T47D (cell line): ENCODE measurements at places on chromosomes 12 and 14.

- DNase-seq = no peak
Observed at GRCh38 chr12:19412844-19413243, 26.4 kb upstream of the AEBP2 start.

DNA sequence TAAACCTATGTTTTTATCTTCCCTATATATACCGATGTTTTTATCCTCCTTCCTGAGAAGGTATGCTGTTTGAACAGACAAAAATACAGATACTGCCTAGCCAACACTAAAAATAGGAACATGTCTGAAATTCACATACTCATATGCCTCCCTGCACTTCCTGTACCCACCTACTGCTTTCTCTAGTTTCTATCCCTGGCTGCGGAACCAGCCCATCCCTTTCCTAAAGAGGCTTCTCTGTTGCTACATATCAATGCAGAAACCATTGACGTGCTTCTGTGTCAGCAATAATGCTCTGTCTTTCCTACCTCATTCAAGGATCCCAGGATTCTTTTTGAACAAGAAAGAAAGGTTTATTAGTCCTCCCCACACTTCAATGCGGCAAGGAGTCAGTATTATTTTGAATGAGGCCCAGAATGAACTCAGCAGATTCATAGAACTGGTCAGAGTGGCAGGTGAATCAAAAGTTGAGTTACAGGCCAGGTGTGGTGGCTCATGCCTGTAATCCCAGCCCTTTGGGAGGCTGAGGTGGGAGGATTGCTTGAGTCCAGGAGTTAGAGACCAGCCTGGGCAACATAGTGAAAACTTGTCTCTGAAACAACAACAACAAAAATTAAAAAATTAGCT is 67.8 kb upstream of the NAP1L1 start:
- no peak for DNase-seq

- no peak for DNase-seq
Observed at GRCh38 chr12:75716291-75717025, 205.0 kb upstream of the KRR1 start.

GRCh38 chr12:109947521-109947920 is 47.4 kb downstream of the TCHP start:
- no peak for DNase-seq

DNA sequence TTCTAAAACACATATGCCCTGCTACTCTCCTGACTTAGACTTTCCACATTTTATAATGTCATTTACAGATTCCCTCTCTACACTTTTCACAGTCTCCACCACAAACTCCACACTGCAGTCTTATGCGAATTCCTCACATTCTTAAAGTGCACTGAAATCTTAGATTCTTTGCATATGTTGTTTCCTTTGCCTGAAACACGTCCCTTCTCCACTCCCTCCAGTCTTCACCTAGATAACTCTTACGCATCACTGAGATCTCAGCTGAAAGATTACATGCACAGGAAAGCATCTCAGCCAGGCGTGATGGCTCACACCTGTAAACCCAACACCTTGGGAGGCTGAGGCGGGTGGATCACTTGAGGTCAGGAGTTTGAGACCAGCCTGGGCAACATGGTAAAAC is 3.8 kb upstream of the ARHGAP9 start:
- no peak for DNase-seq

- no peak for DNase-seq
Observed at GRCh38 chr14:83253870-83254269, 1720.2 kb upstream of the SEL1L start.

GRCh38 chr12:27523305-27523641 is 733 bp upstream of the PPFIBP1 start:
- DNase-seq = no peak

DNA sequence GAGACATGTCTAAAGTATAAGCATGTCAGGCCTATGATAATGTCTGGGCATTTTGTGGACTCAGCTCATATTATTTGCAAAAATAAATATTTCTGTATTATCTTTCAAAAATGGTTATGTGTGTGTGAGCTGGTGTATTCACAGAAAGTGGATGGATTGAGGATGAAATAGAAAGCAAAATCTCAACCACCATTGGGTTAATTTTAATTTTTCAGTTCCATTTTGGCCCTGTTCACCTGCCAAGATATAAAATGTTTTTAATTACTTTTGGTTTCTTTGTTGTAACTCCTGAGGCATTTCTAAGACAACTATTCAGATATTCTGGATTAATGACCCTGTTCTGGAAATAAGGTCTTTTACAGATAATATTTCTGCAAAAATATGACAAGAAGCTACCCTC is 232.7 kb upstream of the PPFIA2 start:
- DNase-seq = no peak

DNA sequence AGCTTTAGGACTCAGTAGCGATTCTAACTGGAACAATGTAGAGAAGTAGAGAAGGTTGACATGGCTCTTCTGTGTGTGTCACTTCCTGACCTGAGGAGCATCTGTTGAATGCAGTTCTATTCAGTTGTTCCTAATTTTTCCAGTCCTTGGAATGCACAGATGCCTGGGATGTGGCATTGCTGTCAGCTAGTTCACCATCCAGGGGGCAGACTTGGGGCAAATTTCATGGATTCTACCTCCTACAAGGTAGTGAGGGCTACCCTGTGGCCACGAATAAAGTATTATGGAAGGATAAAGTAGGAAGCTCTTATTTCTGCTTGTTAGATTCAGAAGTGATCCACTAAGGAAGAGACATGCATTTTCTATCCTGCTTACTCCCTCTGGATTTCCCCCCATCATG is 74.4 kb upstream of the GPATCH2L start:
- DNase-seq = peak; percentile 30

DNA sequence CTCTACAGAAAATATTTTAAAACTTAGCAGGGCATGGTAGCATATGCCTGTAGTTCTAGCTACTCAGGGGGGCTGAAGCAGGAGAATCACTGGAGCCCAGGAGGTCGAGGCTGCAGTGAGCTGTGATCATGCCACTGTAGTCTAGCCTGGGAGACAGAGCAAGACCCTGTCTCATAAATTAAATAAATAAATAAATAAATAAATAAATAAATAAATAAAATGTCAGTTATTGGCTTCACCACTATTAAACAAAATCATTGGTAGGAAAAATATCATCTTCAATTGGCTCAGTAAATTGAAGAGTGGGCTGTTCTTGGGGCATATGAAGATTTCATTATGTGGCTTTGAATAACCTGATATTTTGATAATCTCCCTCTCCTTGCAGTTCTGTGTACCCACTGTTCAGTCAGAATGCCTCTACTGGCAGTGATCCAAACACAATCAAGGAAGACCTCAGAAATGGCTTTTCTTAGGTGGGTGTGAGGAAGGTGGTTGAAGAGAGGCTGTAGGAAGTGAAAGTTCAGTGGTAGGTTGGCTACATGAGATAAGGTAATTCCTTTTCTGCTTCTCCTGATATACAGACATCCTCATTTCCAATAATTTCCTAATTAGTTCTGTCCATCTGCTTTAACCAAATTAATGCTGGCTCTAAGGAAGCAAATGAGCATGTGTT is 175.8 kb downstream of the MSRB3 start:
- no peak for DNase-seq

GRCh38 chr12:97288531-97288930 is 174.1 kb upstream of the RMST start:
- DNase-seq = no peak
